ENCODE measurements at places on chromosomes 5 and 9. TPM values are rescaled to one million over a fixed set of nuclear protein-coding genes. Genes with fewer than 3 reads are reported as not detected.

The CCDC180 gene
- total RNA-seq, result 19.8 TPM

- DNase-seq, result no peak
These were observed 677.3 kb downstream of the PRELID2 start for GRCh38 chr5:145157841-145158240.

The RNF224 gene
- total RNA-seq, result not detected

The ACO1 gene
- 22.8 TPM for total RNA-seq

Measured in dorsolateral prefrontal cortex (tissue), 122 donors.